ENCODE measurements at places on chromosomes 5 and 9. TPM values are rescaled to one million over a fixed set of nuclear protein-coding genes. Genes with fewer than 3 reads are reported as not detected.

The SPATA31E1 gene
- total RNA-seq: not detected

The IFNA2 gene
- total RNA-seq: not detected

The LEAP2 gene
- 0.52 TPM for total RNA-seq

The ZDHHC12 gene
- 64.0 TPM for total RNA-seq

The SERF1A gene
- total RNA-seq: 0.95 TPM

The BARX1 gene
- total RNA-seq: 11.2 TPM

The KIAA0825 gene
- total RNA-seq: 0.71 TPM

The FRMD3 gene
- 6.4 TPM for total RNA-seq

Measured in A549 treated with dexamethasone at 1 μM for 4 hours (cell line).